ENCODE measurements at places on chromosomes 6 and 20. TPM values are rescaled to one million over a fixed set of nuclear protein-coding genes. Genes with fewer than 3 reads are reported as not detected.

The DDRGK1 gene
- total RNA-seq: 90.9 TPM

The GNL1 gene
- total RNA-seq: 39.0 TPM

The COL20A1 gene
- total RNA-seq: not detected

The HLA-DQA1 gene
- total RNA-seq: 4.5 TPM

The FBXO5 gene
- total RNA-seq: 10.7 TPM

GRCh38 chr20:25706793-25707192, 10.1 kb upstream of the ZNF337 start:
- no peak for DNase-seq

- no peak for DNase-seq
Measured at GRCh38 chr20:24816431-24816830, 132.6 kb upstream of the CST7 start.

GRCh38 chr6:18314317-18314997, 50.1 kb upstream of the DEK start:
- DNase-seq: no peak

- DNase-seq: no peak
Measured at GRCh38 chr6:45543298-45544235, 165.8 kb upstream of the SUPT3H start.

GRCh38 chr6:167577891-167578361, 248.8 kb upstream of the AFDN start:
- DNase-seq: no peak

GRCh38 chr20:47396762-47397476, 40.4 kb upstream of the ZMYND8 start:
- DNase-seq: no peak

GRCh38 chr6:113599444-113599843, 257.7 kb upstream of the MARCKS start:
- DNase-seq: no peak
